Ascending aorta (tissue), 2 donors: ENCODE measurements at places on chromosomes 4 and X.

DNA sequence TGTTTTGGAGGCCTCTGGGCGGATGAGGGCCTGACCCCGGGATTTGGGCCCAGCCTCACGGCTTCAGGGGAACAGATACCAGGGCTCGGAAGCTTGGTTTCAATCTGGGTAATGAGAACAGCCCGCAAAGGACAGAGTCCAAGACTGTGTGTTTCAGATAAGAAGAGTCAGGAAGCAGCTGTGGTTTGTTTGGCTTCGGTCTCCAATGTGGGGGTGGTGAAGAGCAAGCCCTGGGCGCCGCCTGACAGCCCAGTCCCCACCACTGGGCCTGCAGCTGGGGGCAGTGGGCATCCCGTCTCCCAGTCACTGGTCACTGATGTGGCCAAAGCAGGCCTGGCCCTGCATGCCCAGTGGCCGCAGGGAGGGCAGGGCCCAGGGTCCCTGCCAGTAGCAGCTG, 9.1 kb downstream of the WFS1 start:
- no peak for DNase-seq

DNA sequence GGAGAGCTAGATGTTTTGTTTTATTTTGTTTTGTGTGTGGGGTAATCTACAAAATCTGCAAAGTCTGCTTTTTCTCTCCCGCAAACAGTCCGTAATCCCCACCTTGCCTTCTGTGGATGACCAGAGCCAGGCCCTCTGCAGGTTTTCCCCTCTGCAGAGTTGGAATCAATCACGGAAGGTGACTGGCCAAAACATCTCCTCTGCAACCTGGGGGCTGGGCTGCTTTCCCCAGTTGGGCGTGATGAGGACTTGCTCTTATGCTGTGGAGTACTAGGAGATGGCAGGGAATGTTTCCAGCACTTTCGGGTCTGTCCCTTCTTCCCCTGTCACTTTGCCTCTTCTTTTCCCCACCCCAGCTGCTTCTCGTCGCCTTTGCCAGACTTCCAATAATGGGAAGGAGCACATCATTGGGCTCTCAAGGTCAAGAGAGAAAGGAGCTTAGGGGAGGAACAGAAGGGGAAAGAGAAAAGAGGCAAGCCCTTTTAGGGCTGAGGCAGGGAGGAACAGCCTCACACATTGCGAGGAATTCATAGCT, 1.1 kb downstream of the TMEM35A start:
- DNase-seq: no peak

GRCh38 chrX:8848911-8849310, 47.7 kb upstream of the FAM9A start:
- DNase-seq: no peak

DNA sequence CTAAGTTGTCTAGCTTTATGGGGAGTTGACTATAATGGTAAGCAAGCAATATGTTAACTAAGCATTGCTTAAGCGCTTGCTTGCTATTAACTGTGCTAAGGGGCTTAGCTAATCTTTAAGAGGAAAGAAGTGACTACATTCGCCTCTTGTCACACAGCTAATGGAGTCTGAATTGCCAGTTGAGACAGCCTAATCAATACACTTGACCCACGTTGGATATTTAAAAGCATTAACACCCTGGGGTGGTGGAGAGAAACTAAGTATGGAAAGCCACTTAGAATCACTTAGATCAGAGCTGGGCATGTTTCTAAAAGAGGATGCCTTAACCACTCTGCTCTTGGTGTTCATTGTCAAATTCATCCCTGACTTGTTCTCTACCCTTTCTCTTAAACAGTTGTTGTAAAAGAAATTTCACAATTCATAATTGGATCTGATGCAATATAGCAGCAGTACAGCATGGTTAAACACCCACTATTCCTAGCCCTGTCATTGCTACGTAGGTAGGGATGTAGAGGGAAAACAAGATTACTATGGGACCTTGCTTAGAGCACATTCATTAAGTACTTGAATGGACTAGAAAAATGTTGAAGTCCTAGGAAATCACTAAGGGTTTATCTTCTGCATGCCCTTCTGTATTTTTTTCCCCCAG, 3.5 kb downstream of the ZAR1 start:
- DNase-seq: no peak

DNA sequence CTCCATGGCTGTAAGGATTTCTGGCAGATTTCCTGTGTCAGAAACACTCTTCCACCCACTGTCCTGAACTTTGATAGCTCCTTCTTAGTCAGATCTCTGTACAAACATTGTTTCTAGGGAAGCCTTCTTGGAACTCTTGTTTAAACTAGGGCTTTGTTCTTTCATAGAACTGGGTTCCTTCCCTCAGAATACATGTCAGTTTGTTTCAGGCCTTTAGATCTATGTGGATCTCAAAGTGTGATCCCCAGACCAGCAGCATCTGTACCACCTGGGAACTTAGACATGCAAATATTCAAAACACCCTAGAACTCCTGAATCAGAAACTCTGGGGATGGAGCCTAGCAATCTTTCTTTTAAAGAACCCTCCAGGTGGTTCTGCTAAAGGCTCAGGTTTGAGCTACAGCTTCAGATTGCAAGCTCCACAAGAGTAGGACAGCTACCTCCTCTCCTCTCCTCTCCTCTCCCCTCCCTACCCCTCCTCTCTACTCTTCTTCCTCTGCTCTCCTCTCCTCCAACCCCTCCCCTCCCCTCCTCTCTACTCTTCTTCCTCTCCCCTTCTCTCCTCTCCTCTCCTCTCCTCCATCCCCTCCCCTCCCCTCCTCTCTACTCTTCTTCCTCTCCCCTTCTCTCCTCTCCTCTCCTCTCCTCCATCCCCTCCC, 12.7 kb downstream of the RASSF6 start:
- DNase-seq: no peak

DNA sequence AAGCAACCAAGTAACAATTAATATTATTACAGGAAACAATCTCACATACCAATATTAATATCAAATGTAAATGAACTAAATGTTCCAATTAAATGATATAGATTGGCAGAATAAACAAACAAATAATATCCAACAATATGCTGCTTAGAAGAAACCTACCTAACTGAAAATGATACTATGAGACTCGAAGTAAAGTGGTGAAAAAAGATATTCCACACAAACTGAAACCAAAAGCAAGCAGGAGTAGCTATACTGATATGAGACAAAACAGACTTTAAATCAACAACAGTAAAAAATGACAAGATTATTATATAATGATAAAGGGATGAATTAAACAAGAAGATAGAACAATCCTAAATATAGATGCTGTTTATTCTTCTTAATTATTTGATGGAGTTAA, 140.1 kb downstream of the SPANXN4 start:
- DNase-seq: no peak

DNA sequence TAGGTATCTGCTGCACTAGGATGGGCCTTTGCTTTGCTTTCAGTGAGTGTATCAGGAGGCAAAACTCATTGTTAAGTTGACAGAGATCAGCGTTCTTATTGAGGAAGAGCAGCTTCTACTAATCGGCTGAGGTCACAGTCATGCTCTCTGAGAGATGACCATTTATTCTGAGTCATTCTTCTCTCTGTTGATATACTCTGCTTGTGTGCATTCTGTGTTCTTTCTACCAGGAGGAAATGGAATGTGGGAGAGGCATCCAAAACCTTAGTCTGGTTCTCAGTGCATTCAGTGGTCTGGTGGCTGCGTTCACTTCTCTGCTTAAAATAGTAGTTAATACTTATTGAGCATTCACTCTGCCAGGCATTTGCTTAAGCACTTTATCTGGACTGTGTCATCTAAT, 66.2 kb downstream of the RRAGB start:
- DNase-seq: no peak

GRCh38 chrX:37872303-37872655, 24.9 kb upstream of the DYNLT3 start:
- DNase-seq: no peak

DNA sequence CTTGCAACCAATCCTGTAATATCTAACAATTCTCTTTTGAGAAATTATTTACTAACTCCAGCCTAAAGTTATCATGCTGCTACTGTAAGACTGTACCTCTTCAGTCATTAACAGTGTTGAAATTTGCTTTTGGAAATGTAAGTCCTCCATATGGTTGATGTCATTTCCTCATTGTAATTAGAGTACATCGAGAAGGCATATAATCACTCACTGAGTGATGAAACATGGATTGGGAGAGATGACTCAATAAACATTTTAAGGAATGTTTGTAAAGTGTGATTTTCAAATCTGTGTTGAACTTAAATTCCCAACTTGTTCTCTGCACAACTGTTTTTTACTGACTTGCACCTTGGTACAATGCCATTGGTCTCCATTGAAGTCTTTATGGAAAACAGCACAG, 61.2 kb downstream of the HMGB2 start:
- DNase-seq: no peak

DNA sequence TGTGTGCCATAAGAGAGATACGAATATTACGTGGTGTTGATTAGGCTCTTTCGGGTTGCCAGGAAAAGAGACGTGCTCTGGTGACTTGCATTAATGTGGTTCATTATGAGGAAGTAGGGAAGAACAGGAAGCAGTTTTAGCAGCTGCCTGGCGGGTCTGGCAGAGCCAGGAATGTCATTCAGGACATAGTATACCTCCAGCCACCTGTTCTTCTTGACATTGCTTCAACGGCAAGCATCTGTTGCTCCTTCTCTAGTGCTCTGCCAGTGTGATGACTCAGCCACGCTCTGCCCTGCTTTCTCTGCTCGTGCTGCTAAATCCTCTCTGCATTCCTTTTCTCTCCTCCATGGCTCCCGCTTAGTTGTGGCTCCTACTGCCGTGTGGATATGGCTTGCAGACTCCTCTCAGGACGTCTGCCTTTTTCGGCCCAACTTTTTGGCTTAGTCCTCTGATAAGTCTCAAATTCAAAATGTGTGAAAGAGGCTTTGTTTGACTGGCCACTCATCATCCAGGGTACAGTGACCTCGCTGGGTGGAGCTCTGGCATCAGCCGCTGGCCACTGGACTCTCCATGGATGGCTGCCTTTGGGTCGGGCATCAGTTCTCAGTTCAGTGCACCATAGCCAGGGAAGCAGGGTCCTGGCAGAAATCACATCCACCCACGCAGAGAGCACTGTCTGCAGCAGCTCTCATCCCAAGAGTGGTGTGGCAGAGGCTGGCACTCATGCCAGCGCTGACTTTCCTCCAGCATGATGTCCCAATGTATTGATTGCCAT, 89.3 kb upstream of the KLF3 start:
- no peak for DNase-seq
